ENCODE measurements at places on chromosomes 3 and 15. TPM values are rescaled to one million over a fixed set of nuclear protein-coding genes. Genes with fewer than 3 reads are reported as not detected.

CHRNA3 gene
- total RNA-seq, result 208 TPM

DUSP7 gene
- total RNA-seq, result 9.5 TPM

ARID3B gene
- 154 TPM for total RNA-seq

XYLB gene
- 2.6 TPM for total RNA-seq

DZIP1L gene
- 3.3 TPM for total RNA-seq

SCN11A gene
- total RNA-seq, result 0.78 TPM

CAND2 gene
- total RNA-seq, result 8.8 TPM

ALDH1L1 gene
- not detected for total RNA-seq

LYZL4 gene
- total RNA-seq, result not detected

TNNC1 gene
- total RNA-seq, result 2.7 TPM

EOMES gene
- total RNA-seq, result not detected

PIGZ gene
- 4.7 TPM for total RNA-seq

SRGAP3 gene
- total RNA-seq, result 197 TPM

GOLGA8Q gene
- not detected for total RNA-seq

SLC51A gene
- not detected for total RNA-seq

CHRNA7 gene
- total RNA-seq, result 19.1 TPM

HDC gene
- not detected for total RNA-seq

HIGD2B gene
- not detected for total RNA-seq

TMC3 gene
- total RNA-seq, result not detected

SNURF gene
- total RNA-seq, result 41.9 TPM

NR2F2 gene
- total RNA-seq, result 1.9 TPM

ZPLD1 gene
- total RNA-seq, result not detected

CFAP100 gene
- not detected for total RNA-seq

HYAL1 gene
- 0.96 TPM for total RNA-seq

TIGIT gene
- total RNA-seq, result not detected

GUCA1C gene
- total RNA-seq, result not detected

FBXO40 gene
- total RNA-seq, result not detected

Measured in glutamatergic neuron (in vitro differentiated cells).